ENCODE measurements at places on chromosomes 7 and 10. TPM values are rescaled to one million over a fixed set of nuclear protein-coding genes. Genes with fewer than 3 reads are reported as not detected.

DNA sequence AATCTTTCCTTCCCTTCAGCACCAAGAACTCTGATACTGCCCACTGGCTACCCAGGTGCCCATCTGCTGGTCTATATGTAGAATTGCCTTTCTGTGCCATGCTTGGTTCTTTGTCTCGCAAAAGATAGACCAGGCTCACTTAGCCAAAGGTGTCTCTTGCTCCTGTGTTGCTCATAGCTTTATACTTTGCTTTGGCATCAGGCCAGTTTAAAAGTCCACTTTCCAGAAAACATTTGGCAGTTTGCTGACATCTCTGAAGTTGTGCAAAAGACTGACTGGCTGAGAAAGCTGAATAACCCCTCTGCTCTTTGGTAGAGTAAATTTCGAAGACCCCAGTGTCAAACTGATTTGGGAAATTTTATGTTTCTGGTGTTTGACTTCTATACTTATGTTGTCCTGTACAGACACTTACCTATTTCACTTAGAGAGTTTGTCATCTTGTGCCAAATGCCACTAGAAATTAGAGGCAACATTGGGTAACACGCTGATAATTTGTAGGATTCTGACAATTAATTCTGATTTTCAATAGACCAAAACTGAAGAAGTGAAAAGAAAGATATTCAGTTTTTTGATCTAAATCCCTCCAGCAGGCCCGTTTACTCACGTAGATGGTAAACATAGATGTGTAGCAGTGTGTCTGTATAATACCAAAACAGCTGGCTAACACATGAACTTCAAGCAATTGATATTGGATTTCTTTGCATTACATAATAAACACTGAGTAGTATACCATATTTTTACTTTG lies 91.1 kb downstream of the CPED1 start:
- DNase-seq: no peak

Gene NODAL
- total RNA-seq: not detected

- no peak for DNase-seq
Measured at GRCh38 chr10:1597370-1598146, 139.8 kb downstream of the ADARB2 start.

Gene ASAH2
- total RNA-seq: 2.0 TPM

DNA sequence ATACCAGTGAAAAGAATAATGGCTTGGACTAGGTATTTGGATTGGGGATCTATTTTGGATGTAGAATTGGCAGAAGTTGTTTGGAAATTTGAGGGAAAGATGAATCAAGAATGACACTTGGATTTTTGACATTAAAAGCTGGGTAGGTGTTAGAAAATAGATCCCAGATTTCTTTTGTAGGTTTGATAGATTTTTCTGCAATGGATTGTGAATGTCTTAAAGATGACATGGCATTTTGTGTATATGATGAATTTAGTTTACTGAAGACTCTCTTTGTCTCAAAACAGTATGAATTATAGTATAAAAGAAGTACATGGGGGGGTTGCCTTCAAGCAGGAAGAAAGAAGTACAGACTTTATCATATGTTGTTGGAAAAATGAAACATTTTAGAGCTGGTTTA lies 75.8 kb downstream of the MPLKIP start:
- no peak for DNase-seq

GRCh38 chr7:120472892-120473291 lies 199.9 kb downstream of the KCND2 start:
- DNase-seq: no peak

Gene AMZ1
- total RNA-seq: 0.05 TPM

DNA sequence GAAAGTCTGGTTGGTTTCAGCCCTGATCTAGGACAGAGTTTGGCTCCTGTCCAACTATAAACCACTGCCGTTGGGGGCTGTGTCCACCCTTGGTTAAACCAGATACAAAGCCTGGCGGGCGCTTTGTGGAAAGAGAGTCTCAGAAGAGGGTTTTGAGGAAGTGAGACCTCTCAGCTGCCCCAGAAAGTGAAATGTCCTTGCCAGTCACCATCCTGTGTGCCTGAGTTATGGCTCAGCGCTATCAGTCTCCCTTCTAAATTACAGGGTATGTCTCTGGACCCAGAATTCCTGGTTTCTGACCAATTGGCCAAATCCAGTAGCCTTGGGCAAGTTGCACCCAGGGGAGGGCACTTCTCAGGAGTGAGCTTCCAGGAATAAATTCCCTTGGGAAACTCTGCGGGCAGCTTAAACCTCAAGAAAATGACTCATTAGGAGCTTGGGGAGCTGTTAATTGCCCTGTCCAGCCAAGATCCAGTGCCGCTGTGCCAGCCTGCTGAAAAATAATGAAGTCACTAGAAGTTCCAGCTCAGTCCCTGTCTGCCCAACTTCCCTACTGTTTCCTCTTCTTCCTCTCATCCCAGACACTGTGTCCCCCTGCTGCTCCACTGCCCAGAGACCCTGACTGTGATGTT lies 66.7 kb upstream of the PDZD8 start:
- DNase-seq: no peak
